ENCODE measurements at places on chromosomes 4 and X.

DNA sequence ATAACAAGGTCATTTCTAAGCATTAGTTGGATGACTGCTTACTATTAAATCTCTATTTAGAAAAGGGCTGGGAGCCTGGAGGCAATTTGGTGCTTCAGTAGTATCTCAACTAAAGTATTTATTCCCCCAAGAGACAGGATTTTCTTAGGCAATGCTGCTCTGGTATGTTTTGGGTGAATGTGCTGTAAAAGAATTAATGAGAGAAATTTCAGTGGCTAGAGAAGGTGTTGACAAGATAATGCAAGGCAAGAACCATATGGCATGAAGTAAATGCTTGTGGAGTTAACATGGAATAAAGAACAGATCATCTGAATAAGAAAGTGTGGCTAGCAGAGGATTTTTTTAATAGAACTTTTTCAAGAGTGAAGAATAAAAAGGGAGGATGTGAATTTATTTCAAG is 3.9 kb downstream of the CYP2U1 start:
- no peak for DNase-seq

GRCh38 chr4:134117392-134118183 is 84.0 kb downstream of the PABPC4L start:
- no peak for DNase-seq

DNA sequence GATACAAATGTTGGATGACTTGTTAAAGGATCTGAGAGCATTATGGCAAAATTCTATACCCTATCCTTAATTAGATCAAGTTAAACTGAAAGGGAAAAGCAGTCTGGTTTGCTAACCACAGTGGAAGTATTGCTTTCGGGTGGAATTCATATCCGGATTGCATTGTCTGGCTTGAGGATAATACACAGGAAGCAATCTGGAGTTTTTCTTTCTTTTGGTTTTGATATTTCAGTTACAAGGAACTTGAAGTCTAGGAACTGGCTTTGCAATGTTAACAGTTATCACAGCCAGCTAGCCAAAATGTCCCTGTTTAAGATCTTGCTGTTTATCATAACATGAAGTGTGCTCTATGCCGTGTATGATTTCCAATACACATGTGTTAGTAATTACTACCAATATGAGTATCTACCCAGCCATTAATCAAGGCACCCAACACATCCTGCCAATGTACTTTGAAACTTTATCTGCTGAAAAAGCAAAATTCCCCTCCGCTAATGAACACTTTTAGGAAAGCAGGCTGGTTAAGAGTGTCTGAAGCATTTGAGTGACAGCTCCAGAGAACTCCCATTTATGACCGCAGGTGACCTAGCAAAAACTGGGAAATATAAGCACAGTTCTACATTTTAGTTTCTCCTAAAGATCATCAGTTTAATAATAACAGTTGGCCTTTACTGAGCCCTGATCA is 146.4 kb downstream of the PALLD start:
- DNase-seq, result no peak

DNA sequence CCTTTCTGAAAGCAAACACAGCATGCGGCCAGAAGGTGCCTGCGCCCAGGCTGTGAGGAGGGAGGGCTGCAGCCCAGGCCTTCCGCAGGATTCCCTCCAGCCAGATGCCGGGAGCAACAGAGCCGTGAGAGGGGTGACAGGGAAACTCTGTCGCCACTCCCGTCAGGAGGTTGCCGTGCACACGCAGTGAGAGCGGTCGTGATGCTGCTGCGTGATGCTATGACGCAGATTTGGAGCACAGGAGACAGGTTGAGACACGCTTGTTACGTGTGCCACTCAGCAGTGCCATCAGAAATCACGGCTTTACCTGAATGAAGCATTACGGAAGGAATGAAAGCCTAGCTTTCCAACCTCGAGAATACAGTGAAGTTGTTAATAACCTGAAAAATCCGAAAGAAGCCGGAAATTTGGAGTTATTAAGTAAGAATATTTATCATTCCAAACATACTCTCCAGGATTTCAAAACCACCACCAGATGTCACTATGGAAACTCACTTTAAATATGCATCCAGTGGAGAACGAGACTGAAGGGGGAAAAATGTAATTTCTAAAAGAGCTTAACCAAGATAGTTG is 54.4 kb downstream of the FAT1 start:
- DNase-seq, result no peak

DNA sequence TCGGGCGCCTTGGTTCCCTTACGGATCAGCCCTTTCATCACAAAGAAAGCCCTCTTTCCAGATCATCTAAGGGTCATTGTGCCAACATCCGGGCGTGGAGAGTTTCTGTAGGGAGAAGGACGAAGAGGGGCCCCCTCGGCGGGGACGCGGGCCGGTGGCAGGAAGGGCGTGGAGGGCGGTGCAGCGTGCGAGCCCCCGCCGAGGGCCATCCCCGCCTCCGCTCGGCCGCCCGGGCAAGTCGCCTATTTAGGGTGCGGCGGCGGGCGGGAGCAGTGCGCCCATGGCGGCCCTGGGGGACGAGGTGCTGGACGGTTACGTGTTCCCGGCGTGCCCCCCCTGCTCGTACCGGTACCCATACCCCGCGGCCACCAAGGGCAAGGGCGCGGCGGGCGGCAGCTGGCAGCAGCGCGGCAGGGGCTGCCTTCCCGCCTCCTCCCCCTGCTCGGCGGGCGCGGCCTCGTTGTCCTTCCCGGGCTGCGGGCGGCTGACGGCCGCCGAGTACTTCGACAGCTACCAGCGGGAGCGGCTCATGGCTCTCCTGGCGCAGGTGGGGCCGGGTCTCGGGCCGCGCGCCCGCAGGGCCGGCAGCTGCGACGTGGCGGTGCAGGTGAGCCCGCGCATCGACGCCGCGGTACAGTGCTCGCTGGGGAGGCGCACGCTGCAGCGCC is at the start of gene ZAR1:
TSS of gene ZAR1 (plus strand) at position 241 of the 668 bp plus-strand sequence. CDS start at position 281, 40 bp downstream.
- DNase-seq, result no peak

GRCh38 chrX:46278572-46278971 is 266.6 kb downstream of the ZNF674 start:
- no peak for DNase-seq

DNA sequence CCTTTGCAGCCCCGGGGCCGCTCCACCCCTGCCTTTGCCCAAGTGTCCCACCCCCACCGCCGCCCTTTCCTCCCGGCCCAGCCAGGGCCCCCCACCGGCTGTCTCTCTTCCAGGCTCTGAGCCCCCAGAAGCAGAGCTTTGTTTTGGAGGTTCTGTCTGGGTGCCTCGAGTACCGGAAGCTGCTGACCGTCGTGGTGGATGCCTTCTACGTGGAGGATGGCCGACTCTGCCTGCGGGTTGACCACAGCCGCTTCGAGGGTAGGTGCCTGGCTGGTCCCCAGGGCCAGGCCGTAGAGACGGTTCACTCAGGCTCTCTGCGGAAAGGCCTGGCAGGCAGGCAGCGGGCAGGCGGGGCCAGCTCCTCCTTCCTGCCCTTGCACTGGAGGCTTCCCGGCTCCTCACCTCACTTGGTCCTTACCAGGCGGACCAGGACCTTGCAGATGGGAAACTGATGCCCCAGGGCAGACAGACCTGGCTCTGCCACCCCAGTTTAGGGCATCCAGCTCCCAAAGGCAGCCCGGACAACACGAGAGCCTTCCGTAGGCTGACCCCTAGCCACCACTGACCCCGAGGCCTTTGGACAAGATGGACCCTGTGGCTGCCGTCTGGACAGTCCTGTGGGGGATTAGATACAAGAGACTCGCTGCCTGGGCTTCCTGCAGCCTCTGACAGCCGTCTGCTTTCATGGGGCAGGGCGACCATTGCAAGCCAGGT is 18.2 kb downstream of the CFAP99 start:
- no peak for DNase-seq

GRCh38 chr4:108148316-108148715 is 20.4 kb downstream of the LEF1 start:
- DNase-seq, result no peak

DNA sequence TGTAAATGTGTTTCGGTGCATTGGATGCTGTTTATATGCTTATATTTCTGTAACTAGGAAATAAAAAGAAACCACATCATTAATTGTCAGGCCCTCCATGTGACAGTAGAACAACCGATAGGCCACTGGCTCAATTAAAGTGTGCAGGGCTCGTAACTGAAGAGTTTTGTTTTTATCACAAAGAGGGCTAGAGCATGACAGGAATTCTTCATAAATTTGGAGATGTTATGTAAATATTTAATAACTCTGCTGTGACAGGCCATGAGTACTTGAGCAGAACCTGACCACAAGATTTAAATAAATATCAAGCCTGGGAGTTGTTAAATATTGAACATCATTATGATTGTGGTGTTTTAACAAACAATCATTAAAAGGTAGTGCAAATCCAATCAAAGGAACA is 55.9 kb downstream of the MID1 start:
- DNase-seq, result no peak
